ENCODE measurements at places on chromosomes 7 and 10.

DNA sequence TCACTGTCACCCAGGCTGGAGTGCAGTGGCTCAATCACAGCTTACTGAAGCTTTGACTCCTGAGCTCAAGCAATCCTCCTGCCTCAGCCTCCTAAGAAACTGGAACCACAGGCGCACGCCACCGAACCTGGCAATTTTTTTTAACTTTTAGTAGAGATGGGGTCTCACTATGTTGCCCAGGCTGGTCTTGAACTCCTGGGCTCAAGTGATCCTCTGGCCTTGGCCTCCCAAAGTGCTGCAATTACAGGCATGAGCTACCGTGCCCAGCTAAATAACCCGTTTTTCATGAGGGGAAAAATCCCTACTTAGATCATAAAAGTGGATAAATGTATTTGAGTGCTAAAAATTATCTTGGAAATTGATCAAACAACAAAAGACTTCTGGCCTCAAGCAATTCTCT, 200.5 kb upstream of the IMMP2L start:
- DNase-seq: no peak

DNA sequence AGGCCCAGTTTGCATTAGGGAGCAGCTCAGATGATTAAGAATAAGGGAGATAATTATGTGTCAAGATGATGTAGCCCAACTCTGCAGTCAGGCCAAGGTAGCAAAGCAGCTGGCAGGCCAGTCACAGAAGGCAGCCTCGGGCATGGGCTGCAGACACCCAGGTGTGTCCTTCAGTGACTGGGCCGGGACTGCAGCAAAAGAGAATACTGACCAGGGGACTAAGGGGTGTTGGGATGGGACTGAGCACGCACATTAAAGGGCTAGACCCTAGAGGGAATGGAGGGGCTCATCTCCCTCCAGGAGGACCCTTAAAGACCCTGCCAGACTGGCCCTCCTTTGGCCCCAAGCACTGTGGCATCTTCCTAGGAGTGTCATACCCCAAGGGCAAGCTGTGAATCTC, 38.7 kb downstream of the PAX2 start:
- DNase-seq: no peak

DNA sequence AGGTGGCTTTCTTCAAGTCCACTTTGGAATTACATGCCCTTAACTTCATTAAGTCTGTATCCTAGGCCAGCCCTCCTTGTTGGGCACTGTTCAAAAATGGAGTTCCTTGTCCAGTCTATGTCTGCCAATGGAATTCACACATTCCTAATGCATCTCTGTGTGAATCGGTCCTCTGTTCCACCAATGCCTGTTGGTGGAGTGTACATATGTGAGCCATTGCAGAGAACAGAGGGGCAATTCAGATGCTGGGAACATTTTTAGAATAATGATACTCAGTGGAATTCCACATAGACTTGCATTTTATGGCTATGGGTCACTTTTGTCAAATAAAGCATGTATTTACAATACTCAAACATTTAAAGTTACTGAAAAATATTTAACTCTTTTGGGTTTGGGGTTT, 108.3 kb downstream of the COL28A1 start:
- DNase-seq: no peak

- no peak for DNase-seq
These were observed 17.8 kb downstream of the PAX2 start for GRCh38 chr10:100763043-100763747.

DNA sequence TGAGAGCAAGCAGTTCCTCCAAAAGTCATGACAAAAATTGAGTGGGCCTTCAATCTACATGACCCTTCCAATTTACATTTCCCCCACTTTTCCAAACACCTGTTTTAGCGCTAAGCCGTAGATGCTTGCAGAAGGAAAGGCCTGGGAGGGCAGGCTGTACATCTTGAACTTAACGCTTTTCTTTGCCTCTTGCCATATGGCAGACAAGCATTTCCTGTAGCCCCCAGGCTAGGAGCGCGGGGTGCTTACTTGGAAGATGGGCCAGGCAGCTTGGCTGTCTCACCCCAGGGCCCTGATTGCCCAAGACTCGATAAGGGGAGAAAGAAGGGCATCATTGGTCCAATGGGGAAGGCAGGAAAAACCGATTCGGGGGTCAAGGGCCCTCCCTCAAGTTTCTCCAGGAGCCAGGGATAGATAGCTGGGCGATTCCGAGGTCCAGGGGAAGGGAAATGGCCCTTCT, 1.8 kb downstream of the HOXA10 start:
- no peak for DNase-seq

DNA sequence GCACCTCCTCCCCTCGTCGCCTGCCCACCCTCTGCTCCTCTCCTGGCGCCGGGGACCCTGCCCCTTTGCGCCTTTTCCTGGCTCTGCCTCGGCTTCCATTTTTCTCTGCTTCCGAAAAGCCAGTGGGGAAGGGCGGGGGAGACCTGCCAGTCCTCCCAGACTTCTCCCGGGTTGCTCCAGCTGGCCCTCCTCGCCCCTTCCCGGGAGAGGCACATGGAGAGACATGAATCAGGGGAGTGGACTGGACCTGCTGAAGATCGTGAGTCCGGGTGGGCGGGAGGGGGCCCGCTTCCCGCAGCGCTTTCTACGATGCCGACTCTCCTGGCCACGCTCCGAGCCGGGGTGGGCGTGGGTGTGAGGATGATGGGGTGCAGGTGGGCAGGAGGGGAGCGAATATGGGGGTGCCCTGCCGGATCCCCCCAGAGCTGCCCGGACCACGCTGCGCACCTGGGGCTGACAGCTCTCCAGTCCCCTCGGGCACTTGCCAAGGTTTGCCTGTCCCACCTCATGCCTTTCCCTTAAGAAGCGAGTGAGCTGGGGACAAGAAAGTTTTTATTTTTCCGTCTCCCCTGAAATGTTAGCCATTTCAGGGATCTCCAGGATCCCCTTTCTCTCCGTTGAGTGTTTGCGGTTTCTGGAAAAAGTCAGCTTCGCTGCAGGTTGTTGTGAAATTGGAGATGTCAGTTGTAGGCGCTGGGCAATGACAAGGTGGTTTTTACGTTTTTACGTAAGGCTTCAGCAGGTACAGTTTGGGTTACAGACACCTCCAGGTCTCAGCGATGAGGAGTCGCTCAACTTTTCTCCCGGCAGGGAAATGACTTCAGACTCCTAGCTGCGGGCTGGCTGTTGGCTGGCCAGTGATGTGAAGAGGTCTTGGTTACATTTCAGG, 977 bp downstream of the CACNB2 start:
- DNase-seq: peak; percentile 43

GRCh38 chr7:21507627-21508343, 35.1 kb upstream of the DNAH11 start:
- DNase-seq: peak; percentile 39

GRCh38 chr7:138184191-138184590, 107.9 kb downstream of the AKR1D1 start:
- DNase-seq: no peak

GRCh38 chr10:107415446-107415845, 250.9 kb upstream of the SORCS1 start:
- DNase-seq: no peak

DNA sequence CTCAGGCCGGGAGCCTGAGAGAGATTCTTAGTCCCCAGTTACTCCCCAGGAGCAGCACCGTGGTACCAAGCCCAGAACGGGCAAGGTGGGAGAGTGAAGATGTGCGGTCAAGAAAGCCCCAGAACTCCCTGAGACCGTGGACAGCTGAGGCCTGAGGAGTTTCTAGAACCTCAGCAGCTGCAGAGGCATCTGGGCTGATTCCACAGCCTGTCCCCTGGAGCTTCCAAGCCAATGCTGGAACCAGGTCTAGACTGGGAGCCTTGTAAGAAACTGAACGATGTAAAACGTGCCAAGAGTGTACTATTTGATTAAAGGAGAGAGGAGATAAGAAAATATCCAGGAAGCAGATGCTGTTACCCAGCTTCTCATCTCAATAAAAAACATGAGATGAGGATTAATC, 366.3 kb downstream of the TNS3 start:
- DNase-seq: no peak

DNA sequence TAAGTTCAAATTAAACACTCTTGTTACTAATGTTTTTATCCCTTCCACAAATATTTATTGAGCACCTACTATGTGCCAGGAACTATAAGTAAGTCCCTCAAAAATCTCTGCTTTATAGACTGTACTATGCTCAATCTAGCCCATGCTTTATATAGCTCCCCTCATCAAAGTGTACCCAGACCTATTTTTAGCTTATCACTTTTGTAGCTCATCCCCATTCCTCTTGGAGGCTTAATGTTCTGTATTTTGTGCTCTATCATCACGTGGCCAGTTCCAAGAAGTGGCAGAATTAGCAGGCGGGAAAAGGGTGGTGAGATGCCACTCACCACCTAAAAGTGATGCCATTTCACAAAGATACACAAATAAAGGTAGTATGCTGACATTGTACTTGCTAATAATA, 138.1 kb upstream of the BET1 start:
- DNase-seq: no peak

- DNase-seq: peak; percentile 74
These were observed 30.3 kb downstream of the SLC29A3 start for GRCh38 chr10:71349406-71349805.

DNA sequence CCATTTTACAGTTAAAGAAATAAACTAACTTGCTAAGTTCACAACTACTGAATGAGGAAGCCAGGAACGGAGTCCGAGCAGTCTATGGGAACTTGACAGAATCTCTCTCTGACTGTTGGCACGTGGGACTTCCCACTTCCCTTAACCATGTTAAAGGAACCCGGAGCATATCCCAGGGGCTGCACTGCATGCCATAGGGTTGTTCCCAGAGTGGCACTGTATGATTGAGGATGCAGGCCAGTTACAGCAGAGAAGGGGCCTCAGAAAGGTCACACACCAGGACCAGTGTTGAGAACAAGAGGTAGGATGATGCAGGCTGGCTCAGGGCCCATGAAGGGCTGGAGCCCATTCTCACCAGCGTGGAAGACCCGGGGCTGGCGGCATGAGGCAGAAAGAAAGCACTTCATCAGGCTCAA, 201.8 kb downstream of the NSUN6 start:
- DNase-seq: no peak

DNA sequence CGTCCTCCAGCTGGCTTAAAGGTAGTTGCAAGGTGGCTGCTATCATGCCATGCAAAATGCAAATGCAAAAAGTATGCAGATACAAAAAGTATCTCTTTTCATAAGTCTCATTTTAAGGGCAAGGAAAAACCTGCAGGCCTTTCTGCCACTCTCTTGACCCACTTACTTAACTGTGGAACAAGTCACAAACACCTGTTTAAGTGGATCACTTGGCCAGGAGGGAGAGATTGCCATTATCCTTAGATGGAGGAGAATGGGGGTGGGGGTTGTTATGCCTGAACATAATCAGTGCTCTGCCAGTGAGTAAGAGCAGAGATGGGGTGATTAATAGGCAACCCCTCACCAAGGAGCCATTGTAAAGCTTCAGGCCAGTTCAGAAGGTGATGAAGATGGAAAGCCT, 25.1 kb upstream of the HERPUD2 start:
- no peak for DNase-seq

- DNase-seq: no peak
These were observed 174.6 kb upstream of the KLF6 start for GRCh38 chr10:3959370-3960325.

DNA sequence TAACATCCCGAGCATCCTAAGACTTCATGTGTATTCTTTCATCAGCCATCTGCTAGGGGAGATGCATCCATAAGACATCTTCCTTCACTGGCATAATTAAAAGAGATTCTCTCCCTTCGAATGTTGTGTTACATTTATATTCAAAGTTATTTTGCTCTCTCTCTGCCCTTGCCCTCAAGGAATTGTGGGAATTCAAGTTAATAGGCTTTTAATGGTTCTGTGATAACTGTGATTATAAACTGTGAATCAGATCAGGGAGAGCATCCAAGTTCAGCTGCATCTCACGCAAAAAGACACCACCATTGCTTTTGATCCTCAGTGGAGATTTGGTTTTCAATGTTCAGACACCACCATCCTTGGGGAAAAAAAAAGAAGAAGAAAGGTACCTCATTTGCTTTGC, 9.2 kb upstream of the TEX36 start:
- DNase-seq: no peak

- no peak for DNase-seq
These were observed 135.7 kb downstream of the PKD1L1 start for GRCh38 chr7:47812429-47813136.

DNA sequence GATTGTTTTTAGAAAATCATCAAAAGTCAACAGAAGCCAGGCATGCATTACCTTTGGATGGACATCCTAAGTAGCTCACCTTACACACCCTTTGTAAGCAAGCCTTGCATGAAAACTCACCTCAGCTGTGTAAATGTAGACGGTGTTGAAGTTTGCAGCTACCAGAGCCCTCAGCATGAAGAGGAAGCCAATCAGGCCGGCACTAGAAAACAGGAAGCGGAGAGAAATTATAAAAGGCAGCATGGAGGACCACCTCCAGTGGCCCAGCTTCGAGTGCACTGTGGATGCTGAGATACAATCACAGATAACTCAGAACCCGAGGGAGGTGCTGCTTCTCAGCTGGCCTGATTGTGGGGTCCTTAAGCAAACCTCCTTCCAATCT, 75.3 kb downstream of the SVOPL start:
- no peak for DNase-seq

- peak; percentile 62 for DNase-seq
These were observed 188.4 kb downstream of the PPP1R3A start for GRCh38 chr7:113730309-113730955.

- no peak for DNase-seq
These were observed 882 bp upstream of the LRRC61 start for GRCh38 chr7:150322114-150322832.

DNA sequence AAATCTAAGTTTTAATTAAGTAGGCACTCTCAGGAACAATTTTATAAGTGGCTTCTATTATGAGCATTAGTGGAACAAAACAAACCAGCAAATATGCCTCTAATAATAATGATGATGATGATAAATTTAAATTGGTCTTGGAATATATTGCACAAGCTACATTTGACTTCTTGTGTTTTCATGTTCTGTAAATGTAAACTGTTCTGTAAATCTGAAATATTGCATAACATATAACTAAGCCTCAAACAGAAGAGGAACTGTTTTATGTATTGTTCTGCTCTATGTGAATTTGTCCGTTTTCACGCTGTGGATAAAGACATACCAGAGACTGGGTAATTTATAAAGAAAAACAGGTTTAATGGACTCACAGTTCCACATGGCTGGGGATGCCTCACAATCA, 625.2 kb upstream of the CELF2 start:
- no peak for DNase-seq

DNA sequence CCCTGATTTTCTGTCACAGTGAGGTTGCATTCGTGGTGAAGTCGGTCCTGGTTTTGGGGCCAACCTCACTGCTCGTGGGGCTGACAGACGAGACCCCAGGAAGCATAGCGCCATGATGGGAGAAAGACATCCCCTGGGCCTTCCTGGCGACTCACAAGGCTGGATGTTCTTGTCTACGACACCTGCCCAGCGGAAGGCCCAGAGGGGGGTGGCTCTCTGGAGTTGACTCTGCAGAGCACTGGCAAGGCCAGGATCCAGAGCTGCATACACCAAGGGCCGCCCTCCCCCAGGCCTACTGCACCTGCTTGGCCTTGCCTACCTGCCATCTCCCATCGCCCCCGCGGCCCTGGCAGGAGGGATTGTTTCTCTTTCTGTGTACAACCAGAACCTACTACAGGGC, 608.9 kb downstream of the PTPRN2 start:
- no peak for DNase-seq

DNA sequence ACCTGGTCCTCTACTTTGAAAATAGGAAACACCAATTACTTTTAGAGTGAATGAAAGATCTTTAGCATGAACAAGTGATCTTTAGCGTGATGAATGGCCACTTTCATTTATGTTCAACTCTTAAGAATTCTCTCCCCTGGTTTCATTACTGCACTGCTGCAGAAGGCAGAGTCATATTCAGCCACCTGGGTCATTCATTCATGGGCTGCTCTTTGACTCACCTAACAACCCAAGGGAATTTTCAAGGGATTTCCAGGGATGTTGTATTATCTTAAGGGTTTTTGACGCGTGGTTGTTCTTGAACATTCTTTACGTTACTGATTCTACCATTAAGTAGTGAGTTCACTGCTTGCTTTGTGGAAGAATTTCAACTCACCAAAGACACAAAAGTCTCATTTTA, 87.3 kb upstream of the STK17A start:
- no peak for DNase-seq

Measured in astrocyte of the hippocampus (primary cell).